Activated naive CD4-positive, alpha-beta T cell treated with Interleukin-2 at 50 U/mL for 16 hours (primary cell): ENCODE measurements at places on chromosomes 5 and 9.

- DNase-seq: no peak
Observed at GRCh38 chr9:114302727-114303126, 20.2 kb upstream of the ORM1 start.

DNA sequence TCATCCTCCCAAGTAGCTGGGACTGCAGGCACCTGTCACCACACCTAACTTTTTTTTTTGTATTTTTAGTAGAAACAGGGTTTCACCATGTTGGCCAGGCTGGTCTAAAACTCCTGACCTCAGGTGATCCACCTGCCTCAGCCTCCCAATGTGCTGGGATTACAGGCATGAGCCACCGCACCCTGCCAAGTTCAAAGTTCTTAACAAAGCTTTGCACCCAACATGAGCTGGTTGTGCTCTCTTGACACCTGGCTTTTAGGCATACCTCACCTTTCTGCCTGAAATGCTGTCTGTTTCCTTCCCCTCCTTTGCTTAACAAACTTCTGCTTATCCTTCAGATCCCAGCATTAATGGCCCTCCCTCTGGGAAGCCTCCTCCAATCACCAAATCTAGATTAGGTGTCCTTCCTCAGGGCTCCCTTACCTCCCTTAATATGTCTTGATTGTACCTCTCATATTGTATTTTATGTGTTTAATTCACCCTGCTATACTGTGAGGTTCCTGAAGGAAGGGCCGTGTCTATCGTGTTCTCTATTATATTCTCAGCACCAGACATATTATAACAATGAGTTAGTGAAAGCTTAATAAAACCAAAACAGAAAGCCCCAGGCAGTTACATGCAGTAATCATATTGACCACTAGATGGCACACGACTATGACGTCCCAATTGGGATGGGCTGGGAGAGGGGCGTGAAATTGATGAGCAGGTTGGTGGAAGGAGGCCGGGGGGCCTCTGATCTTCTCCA, 62.9 kb upstream of the PPARGC1B start:
- DNase-seq: peak; percentile 16

GRCh38 chr5:6158974-6159831, 219.1 kb downstream of the MED10 start:
- DNase-seq: no peak

GRCh38 chr9:76605321-76605900, 146.4 kb downstream of the GCNT1 start:
- no peak for DNase-seq

DNA sequence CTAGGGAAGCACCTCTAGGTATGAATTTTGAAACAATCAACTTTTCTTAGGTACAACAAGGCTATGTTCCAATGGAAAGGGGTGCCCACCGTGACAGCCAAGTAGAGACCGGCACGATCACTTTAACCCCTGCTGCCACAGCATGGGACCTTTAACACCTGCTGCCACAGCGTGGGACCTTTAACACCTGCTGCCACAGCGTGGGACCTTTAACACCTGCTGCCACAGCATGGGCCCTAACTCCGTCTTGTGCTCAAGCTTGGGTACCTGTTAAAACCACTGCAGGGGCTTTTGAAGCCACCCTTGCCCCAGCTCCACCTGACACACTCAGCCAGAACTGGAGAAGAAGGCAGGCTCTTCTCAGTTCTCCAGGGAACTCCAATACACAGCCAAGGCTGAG, 18.2 kb upstream of the MXD3 start:
- no peak for DNase-seq

DNA sequence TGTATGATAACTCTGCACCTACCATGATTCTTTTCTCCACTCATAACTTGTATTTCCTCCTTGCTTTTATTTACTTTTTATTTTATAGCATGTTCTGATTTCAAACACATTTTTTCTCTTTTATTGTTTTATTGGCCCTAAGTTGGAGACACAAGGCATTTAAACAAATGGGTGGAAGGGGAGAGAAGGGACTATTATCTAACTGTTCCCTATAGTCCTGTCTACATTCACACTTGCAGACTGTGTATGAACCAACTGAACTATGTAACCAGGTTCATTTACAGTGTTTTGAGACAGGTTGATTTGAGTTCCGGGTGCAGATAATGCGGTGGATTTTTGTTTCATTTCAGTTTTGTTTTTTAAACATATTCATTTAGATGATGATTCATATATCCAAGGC, 830.6 kb upstream of the SEMA6A start:
- no peak for DNase-seq

- no peak for DNase-seq
Observed at GRCh38 chr5:67879620-67880510, 335.7 kb upstream of the PIK3R1 start.

DNA sequence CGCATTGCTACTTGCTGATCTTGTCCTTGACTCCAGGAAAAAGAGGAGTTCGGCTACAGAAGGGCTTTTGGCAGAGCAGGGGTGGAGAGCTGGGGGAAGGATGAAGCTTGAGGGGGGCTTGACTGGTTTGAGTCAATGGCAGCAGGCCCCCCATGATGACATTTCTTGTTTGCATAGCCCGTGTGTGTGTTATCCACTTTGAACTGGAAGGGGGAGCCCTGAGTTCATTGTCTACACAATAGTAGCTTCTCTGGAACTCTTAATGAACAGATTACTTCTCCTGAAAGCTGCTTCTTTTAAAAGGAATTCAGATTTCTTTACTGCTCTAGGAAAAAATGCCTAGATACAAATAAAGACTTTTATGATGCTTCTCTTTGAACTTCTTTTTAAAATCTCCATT, 2.3 kb downstream of the IFNB1 start:
- DNase-seq: no peak

DNA sequence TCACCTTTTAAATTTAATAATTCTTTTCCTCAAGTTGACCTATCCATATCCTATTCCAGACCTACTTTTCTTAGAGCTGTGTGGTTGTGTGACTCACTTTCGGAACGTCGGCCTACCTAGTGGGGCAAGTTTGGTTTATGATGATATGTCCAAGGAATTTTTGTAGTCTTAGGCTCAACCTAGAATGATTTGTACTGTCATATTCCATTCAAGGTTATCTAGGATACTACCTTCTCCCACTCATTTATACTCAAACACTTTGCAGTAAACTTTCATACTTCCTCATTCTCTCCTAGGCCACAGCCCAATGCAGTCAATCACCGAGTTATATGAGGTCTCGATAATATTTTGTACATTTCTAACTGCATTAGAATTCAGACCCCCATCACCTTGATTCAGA, 61.9 kb downstream of the PIK3R1 start:
- DNase-seq: no peak

DNA sequence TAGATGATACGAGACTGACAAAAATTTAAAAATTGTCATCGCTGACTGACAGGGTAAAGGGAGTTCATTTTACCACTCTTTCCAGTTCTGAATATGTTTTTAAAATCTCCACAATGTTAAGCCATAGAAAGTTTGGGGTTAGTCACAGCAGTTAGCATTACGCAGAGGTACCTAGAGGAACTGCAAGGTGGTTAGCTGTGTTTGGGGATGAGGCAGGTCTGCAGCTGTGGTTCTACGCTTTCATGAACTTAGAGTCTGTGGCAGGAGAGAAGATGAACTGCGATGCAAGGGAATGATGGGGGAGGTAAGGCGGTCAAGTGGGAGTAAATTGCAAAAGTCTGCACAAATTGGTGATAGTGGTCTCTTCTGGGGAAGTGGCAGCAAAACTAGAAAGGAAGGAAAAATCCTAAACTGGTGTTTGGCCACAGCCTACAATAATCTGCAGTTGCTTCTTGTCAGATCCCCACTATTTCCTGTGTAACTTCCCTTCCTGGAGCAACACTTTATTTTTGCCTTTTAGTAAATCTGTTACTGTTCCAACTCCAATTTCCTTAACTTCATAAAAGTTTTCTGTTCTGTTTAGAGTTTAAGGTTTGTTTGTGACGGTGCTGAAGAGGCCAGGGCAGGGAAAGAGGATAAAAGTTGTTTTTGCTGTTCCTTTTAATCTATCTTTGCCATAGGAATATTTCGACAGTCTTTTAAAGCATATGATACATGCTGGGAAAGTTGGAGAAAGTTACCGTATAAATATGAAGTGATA, 38.6 kb upstream of the SNX2 start:
- no peak for DNase-seq

DNA sequence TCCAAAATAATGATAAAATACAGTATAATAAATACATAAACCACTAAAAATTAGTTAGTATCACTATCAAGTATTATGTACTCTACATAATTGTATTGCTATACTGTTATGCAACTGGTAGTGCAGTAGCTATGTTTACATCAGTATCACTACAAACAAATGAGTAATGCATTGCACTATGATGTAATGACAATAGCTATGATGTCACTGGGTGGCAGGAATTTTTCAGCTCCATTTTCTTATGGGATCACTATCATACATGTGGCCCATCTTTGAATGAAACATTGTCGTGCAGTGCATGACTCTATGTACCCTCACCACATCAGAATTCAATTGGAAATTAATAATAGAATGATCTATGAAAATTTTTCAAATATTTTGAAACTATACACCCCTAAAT, 201.3 kb downstream of the MPDZ start:
- no peak for DNase-seq

GRCh38 chr9:137634016-137634415, 15.2 kb downstream of the EHMT1 start:
- no peak for DNase-seq

GRCh38 chr5:9599391-9599790, 30.8 kb downstream of the TAS2R1 start:
- no peak for DNase-seq
